ENCODE measurements at places on chromosomes 6 and 20.
A peak's percentile ranks its signal among the peaks of the same experiment; 100 is the strongest.

DNA sequence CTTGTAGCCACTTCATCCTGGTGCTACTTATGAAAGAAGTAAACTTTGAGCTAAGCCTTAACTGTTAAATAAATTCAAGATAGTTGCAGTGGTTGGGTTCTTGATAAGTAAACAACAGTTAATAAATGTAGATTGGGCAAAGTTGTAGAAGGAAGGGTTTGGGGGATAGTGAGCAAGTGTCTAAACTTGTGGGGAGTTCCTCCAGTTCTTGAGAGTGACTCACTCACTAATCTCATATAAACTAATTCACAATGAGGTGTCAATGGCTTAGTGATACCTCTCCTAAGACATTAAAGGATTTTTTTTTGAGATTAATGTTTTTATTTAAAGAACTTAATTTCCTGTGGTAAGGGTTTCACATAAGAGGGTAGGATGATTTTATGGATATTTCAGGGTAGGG lies 507.4 kb downstream of the BMP2 start:
- H3K4me1 ChIP-seq: no peaks in the 10 kb centered on the region
- no peak for DNase-seq
- no peak overlapping the region for H3K4me3 ChIP-seq
- no peaks in the 10 kb centered on the region for H3K36me3 ChIP-seq

- no peak for DNase-seq
- peaks cover 11% of the 10 kb centered on the region for H3K4me1 ChIP-seq
- H3K36me3 ChIP-seq: no peaks in the 10 kb centered on the region
- peaks cover 4% of the 10 kb centered on the region for H3K27me3 ChIP-seq
These were observed 1.8 kb downstream of the GJA1 start for GRCh38 chr6:121436960-121437850.

DNA sequence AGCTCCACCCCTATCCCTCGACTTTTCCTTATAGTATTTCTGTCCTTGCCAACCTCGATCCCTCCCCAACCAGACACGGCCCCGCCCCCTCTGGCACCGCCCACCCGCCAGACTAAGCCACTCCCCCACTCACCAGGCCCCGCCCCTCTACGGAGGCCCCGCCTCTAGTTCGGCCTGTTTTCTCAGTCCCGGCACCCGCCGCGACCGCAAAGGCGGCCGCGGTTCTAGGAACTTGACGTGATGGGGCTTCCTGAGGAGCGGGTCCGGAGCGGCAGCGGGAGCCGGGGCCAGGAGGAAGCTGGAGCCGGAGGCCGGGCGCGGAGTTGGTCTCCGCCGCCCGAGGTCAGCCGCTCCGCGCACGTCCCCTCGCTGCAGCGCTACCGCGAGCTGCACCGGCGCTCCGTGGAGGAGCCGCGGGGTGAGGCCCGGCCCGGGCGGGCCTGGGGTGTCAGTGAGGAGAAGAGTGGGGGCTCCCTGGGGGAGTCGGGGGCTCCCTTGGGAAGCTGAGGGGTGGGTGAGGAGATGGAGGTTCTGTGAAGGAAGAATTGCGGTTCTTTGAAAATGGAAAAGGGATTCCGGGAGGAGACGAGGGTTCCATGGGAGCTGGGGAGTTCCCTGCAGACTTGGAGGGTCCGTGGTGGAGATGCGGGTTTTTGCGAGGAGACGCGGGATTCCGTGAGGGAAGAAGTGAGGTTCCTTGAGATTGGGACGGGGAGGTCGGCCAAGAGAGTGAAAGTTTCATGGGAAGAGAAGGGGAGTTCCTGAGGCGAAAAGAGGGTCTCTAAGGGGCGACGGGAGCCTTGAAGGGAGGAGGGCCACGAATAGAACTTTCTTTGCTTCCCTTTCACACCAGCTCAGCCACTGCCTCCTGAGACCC lies at the start of gene ACSS2:
TSS of gene ACSS2 (plus strand) at position 207 of the 877 bp plus-strand sequence. CDS start at position 241, 34 bp downstream.
- peak; percentile 86 for DNase-seq
- H3K4me1 ChIP-seq: peaks cover 28% of the 10 kb centered on the region
- H3K27me3 ChIP-seq: no peaks in the 10 kb centered on the region
- peak within 1 kb of the TSS; percentile 74 for H3K4me3 ChIP-seq

DNA sequence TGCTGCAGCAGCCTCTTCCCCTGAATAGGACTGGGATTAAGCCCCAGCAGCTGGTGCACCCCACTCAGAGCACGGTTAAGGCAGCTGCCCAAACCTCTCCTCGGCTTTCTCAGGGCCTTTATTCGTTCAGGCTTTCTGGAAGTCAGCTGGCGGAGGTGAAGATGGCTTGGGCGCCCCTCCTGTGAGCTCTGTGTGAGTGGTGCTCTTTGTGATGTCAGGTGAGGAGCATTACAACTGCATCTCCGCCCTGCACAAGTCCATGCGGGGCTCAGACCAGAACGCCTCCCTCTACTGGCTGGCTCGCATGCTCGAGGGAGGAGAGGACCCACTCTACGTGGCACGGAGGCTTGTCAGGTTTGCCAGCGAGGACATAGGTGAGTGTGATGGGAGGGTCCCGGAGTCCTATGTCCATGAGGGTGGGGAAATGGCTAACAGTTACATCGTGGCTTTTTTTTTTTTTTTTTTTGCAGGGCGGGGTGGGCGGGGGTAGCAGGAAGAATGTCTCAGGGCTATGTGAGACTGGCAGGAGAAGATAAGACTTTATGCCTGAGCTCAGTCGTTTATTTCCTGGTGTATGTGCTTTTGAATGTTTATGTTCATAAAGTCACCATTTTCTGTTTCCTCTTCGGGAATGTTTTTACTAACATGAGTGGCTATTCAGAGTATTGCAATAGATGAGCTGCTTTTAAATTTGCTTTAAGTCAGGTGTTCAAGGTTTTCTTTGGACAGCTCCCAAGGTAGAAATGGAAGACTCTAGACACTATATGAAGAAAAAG lies 18.2 kb downstream of the WRNIP1 start:
- H3K36me3 ChIP-seq: peaks cover 40% of the 10 kb centered on the region
- peaks cover 9% of the 10 kb centered on the region for H3K4me1 ChIP-seq
- H3K27me3 ChIP-seq: no peaks in the 10 kb centered on the region
- no peak overlapping the region for H3K27ac ChIP-seq
- no peak for DNase-seq

DNA sequence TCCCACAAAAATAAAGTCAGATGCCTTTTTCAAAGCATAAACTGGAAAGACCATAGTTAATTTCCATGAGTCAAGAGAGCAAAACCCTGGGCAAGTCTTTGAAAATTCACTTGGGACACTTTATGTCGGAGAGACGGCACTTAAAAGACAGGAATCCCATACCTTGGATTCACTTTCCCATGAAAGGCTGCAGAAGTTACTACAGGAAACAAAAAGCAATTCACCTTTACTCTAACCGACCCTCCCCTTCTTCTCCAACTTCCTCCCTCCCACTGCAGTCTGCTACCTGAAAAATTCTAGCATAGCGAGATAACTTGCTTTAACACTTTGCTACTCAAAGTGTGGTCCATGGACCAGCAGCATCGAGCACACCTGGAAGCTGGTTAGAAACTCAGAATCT lies 539.1 kb upstream of the JAG1 start:
- H3K4me1 ChIP-seq: no peaks in the 10 kb centered on the region
- H3K27ac ChIP-seq: no peak overlapping the region
- H3K27me3 ChIP-seq: no peaks in the 10 kb centered on the region
- no peak for DNase-seq

GRCh38 chr6:121686611-121687023 lies 251.2 kb downstream of the GJA1 start:
- H3K36me3 ChIP-seq: no peaks in the 10 kb centered on the region
- H3K27me3 ChIP-seq: no peaks in the 10 kb centered on the region
- no peak for DNase-seq
- no peak overlapping the region for H3K27ac ChIP-seq

DNA sequence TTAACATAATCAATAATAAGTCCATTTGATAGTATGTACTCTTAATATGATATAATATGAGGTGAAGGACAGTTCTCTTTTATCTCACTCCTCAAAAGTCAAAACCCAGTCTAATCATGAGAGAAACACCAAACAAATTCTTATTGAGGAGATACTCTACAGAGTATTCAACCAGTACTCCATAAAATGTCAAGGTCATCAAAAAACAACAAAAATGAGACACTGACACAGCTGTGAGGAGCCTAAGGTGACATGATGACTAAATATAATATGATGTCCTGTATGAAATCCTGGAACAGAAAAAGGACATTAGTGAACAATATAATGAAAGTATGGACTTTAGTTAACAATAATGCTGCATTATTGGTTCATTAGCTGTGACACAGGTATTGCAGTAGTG lies 675.1 kb downstream of the HTR1B start:
- H3K4me3 ChIP-seq: no peak overlapping the region
- H3K27ac ChIP-seq: no peak overlapping the region
- no peaks in the 10 kb centered on the region for H3K4me1 ChIP-seq
- no peak for DNase-seq

GRCh38 chr6:163356324-163356723 lies 58.2 kb upstream of the QKI start:
- peak overlapping the region; percentile 79 for H3K27ac ChIP-seq
- peaks cover 26% of the 10 kb centered on the region for H3K4me1 ChIP-seq
- no peak overlapping the region for H3K4me3 ChIP-seq
- H3K36me3 ChIP-seq: no peaks in the 10 kb centered on the region
- H3K27me3 ChIP-seq: no peaks in the 10 kb centered on the region
- DNase-seq: no peak

GRCh38 chr6:116450769-116451740 lies 10.1 kb upstream of the CALHM6 start:
- no peaks in the 10 kb centered on the region for H3K4me1 ChIP-seq
- no peaks in the 10 kb centered on the region for H3K36me3 ChIP-seq
- no peak for DNase-seq
- no peaks in the 10 kb centered on the region for H3K27me3 ChIP-seq

DNA sequence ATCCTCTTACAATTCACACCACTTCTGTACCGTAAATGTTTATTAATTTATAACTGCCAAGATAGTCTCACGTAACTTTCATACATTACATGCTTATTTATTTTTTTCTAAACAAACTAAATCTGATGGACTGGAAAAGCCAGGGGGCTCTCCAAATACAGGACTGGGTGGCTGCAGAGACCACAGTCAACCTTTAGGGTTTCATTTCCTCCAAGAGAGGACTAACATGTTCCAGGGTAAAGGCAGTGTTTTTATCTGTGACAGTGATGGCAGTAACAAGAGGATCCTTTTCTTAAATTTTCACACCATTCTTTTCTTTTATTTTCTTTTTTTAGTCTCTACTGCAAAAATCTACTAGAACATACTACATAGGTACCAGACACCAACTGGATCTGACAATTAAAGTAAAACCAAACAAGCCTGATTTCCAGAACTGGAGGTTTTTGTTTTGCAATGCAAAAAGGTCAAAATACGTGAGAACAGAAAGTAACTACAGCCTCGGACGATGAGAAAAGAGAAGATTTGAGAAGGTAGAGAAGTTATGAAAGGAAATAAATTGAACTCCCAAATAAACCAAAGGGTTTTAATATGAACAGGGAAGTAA lies 1.2 kb downstream of the LMBRD1 start:
- H3K36me3 ChIP-seq: no peaks in the 10 kb centered on the region
- DNase-seq: peak; percentile 25
- peaks cover 3% of the 10 kb centered on the region for H3K4me1 ChIP-seq
- H3K27me3 ChIP-seq: no peaks in the 10 kb centered on the region
- H3K27ac ChIP-seq: peak overlapping the region; percentile 94

DNA sequence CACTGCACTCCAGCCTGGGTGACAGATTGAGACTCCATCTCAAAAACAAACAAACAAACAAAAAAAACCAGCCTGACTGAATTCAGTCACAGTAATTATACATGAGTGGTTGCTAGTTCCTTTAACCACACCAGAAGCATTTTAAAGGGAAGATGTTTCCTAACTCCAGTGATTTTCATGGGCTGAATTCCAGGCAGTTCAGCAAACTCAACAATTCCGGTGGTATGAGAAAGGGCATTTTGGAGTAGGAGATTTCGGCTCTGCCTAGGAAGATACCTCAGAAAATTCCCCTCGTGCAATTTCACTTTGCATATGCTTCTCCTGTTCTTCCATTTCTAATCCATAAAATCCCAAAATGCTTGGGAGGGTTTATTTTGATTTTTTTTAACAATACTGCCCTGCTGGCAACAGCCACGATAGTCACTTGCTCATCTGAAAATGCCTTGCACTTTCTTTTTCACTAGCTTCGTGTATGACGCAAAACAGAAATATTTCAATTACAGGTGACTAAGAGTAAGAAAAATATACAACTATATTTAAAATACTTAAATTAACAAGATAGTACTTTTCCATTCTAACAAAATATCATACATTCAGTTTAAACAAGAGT lies 48.3 kb upstream of the IPCEF1 start:
- no peaks in the 10 kb centered on the region for H3K27me3 ChIP-seq
- H3K4me3 ChIP-seq: no peak overlapping the region
- H3K27ac ChIP-seq: no peak overlapping the region
- no peak for DNase-seq

GRCh38 chr6:3417473-3417872 lies 39.4 kb downstream of the SLC22A23 start:
- no peak for DNase-seq
- H3K4me1 ChIP-seq: peaks cover 25% of the 10 kb centered on the region
- no peak overlapping the region for H3K4me3 ChIP-seq
- peaks cover 6% of the 10 kb centered on the region for H3K36me3 ChIP-seq
- H3K27me3 ChIP-seq: no peaks in the 10 kb centered on the region
- H3K27ac ChIP-seq: no peak overlapping the region
